ENCODE measurements at places on chromosomes 4 and X. TPM values are rescaled to one million over a fixed set of nuclear protein-coding genes. Genes with fewer than 3 reads are reported as not detected.

- no peak for DNase-seq
Measured at GRCh38 chr4:2802618-2803531, 10.0 kb downstream of the SH3BP2 start.

DNA sequence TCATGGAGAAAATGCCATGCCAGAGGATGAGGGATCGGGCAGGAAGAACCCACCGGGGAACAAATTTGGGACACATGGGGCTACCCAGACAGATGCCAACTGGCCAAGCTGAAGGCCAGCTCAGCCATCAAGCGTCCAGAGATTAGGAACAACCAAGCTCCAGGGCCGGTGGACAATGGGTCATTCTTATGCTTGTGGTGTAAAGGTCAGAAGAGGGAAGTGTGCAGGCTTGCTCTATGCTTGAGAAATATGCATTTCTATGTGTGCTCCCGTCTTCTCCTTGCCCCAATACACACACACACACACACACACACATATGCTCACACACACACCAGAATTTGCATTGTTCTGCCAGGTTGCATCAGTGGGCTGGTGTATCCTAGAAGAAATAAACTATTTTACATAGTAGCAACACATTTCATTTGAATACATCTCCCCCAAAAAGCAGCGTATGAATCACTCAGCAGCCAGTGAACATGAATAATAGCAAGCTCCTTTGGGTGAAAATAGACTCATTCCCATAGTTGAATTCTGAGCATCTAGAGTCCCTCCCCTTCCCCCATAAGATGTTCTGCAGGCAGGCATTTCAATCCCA lies 201.9 kb upstream of the PPARGC1A start:
- DNase-seq = peak; percentile 13

Gene CTSO
- total RNA-seq = 2.5 TPM

Gene VEGFC
- 370 TPM for total RNA-seq

Gene LANCL3
- not detected for total RNA-seq

DNA sequence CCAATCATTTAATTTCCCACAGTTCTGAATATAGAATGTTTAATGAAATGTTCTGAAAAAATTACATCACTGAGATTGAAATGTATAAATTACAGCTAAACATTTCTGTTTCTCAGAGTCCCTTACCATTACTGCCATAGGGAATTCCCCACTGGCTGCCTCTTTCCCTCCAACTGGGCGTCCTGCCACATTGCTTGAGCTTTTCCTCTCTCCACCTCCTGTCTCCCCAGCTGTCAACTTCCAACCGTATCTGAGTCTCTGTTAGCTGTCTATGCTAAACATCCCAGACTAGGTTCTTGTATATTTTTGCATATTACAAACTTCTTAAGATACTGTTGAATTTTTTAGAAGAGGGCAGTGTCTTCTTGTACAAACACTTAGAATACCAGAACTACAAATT lies 407.3 kb upstream of the SLIT2 start:
- no peak for DNase-seq

DNA sequence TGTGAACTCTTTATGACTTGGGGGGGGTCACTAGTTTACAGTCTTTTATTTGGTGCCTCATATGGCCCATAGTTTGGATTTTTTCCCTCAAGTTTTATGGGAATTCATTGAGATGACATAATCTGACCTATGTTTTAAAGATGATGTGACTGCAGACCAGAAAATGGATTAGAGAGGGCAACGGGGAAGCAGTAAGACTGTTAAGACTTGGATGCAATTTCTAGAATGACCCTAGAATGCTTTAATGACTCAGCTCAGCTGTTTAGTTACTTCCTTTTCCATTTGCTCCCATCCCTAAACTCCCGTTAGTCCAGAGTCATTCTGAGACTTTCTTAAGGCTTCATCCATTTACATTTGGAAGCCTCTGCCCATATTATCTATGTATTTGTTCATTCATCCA lies 59.9 kb upstream of the PDGFRA start:
- peak; percentile 44 for DNase-seq

DNA sequence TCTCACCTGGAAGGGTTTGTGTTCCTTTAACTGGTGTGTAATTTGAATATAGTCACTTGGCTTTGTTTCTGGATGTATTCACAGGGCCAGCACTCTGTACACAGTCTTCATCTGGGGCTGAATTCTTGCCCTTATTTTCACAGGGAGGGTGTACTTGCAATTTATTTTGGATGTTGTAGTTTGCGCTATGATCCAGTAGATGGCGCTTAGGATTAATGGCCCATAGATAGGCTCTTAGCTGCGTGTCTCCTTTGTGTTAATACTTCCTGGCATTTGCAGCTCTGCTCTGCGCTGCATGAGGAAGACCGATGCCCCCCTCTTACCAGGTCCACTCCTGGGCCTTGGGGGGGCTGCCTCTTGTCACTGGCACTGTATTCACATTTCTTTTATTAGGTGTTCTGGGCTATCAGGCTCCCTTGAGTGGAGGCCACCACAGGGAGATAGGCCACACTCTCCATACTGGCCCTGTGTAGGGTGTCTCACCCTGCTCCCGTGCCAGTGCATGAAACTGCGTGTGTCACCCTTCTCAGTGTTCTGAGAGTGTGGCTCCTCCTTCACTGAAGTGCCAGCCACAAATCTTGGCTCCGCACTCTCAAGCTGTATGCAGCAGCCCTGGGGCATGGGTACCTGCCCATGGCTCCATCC lies 562.2 kb downstream of the ZIC3 start:
- DNase-seq = peak; percentile 0

Gene GRPR
- total RNA-seq = 0.27 TPM

- DNase-seq = peak; percentile 3
Measured at GRCh38 chrX:27186671-27187070, 276.5 kb downstream of the PPP4R3C start.

- DNase-seq = no peak
Measured at GRCh38 chrX:121254336-121254735, 206.9 kb downstream of the GLUD2 start.

DNA sequence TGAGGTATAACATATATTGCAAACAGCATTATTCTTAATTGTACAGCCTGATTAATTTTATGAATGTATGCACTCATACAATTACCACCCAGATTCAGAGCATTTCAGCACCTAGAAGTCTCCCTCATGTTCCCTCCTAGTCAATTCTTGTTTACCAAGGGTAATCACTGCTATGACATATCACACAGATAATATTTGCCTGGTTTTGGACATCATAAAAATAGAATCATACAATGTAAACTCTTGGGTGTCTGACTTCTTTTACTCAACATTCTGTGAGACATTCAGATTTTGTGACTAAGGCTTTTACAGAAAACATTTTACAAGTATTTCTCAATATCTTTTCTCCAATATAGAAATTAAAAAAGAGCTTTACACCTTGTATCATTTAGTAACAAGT lies 66.9 kb downstream of the PTPN13 start:
- no peak for DNase-seq

DNA sequence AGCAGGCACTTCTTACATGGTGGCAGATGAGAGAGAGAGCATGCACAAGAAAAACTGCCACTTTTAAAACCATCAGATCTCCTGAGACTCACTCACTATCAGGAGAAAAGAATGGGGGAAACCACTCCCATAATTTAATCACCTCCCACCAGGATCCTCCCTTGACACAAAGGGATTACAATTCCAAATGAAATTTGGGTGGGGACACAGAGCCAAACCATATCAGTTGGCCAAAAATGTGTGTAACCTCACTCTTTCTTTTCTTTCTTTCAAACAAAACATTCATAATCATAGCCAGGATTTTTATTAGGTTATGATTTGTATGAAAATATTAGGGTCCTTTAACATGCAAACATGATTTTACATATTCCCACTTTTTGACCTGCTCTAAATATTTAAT lies 222.1 kb downstream of the PCDH18 start:
- DNase-seq = no peak

DNA sequence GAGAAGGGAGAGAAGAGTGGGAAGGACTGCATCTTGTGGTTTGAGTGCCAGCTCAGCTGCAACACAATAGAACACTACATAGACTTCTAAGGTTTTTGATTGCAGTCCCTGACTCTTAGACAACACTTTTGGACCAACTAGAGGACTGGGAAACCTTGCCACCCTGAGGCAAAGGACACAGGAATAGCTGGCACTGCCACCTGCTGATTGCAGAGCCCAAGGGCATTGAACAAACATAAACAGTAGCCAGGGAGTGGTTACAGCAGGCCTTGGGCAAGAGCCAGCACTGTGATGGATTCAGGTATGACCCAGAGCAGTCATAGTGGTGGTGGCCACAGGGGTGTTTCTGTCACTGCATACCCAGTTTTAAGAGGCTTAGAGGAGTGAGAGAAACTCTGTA lies 72.5 kb upstream of the CXorf51A start:
- DNase-seq = no peak

DNA sequence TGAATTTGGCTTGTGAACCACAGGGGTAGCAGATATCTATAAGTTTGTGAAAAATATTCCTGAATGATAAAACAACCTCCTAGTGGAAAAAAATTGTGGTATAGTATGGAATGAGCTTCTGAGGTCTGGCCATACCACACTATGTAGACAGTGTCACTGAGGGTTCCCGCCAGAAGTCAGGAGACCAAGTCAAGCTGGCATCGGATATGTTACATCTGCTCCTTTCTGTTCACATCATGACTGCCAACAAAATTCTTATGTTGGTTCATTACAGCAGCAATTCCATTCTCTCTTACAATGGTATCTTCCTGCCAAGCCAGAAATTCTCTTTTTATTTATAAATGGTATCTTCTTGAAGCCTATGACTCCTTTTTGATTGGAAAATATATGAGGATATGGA lies 273.0 kb downstream of the PPP3CA start:
- no peak for DNase-seq

Gene UGT2B10
- total RNA-seq = not detected

Gene MAGEA4
- not detected for total RNA-seq

DNA sequence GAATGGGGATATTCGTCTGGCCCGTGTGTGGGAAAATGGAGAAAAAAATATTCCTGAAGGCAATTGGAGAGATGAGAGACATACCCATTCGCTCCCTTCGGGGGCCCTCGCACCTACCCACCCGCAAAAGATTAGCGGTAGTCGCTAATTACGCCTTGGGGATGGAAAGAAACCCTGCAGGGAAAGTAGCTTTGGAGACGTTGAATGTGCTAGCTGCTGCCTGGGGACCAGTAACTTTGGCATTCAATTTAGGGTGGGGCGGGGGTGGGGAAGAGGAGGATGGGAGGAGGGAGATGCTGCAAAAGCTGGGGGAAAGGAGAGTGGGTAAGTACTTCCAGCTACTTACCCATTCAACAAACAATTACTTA lies 407 bp upstream of the ZC4H2 start:
- no peak for DNase-seq

- peak; percentile 83 for DNase-seq
Measured at GRCh38 chr4:68368691-68369131, 18.8 kb upstream of the YTHDC1 start.

Gene TBL1X
- 36.1 TPM for total RNA-seq

- DNase-seq = no peak
Measured at GRCh38 chr4:27412613-27413012, 552.0 kb downstream of the STIM2 start.

Gene NCAPG
- 19.7 TPM for total RNA-seq

DNA sequence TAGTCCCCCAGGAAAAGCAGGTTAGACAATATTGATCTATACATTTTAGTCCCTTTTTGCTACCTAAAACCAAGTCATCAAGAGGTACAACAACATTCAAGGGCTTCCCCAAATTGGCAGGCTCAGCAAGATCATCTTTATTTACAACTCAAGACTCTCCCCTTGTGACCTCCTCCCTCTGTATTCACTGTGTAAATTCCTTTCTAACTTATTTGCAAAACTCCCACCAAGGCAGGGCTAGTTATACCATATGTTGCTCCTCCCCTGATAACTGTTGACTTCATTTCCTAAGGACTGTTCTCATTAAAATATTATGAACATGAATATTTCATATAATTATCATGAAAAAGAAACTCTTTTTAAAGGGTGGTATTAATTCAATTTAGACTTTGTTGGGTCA lies 275.6 kb downstream of the DTHD1 start:
- no peak for DNase-seq

Gene AR
- 14.6 TPM for total RNA-seq
